ENCODE measurements at places on chromosomes 3 and 15.

GRCh38 chr3:123284399-123285010 is 82.8 kb downstream of the SEC22A start:
- no peak for DNase-seq

GRCh38 chr3:128276146-128276435 is 122.8 kb downstream of the EEFSEC start:
- DNase-seq: no peak

GRCh38 chr3:136883967-136884720 is 22.1 kb downstream of the NCK1 start:
- DNase-seq: no peak

DNA sequence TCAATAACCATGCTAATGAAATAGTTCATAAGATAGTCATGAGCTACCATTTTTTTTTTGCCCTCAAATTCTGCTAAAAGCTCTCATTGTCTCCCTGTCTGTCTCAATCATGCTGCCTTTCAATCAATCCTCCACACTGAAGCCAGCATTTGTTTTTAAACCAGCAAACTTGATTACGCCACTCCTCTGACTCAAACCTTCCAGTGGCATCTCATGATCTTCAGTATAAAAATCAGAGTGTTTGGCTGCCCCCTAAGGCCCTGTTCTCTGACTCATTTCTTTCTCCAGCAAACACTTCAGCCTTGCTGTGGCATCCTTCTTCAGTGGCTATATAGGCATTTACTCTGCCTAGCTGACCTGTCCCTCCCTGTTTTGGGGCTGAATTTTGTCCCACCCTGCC is 36.0 kb upstream of the EOMES start:
- DNase-seq: peak; percentile 66

DNA sequence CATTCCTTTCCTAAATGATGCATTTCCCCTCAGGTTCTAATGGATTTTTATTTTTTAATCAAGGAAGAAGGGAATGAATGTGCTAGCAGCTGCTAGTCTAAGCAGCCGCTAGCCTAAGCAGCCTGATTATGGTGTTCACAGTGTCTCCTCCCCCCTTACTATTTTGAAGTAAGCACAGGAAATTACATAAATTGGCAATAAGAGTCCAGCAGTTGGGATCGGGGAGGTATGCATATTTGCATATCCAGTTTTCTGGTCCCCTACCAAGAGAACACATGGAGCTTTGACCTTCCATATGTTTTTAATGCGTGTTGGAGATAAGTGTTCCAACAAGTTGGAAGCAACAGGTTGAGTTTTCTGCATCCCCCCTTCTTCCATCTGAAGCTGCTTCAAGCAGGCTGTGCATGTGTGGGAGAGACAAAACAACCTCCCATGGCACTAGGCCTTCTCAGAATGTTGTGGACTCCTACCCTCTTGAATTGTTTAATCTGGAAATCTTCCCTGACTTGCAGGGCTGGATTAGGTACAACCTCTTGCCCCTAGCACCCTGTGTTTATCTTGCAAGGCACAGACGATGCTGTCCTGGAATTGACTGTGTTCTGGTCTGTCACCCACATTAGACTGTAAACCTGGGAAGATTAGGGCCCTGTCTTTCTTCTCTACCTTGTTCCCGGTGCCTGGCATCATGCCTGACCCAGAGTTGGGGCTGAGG is 124.8 kb upstream of the LRIG1 start:
- no peak for DNase-seq

- peak; percentile 24 for DNase-seq
These were observed 155.6 kb upstream of the STT3B start for GRCh38 chr3:31377045-31377642.

Data from H54 (cell line).